ENCODE measurements at places on chromosomes 3 and 15.

- no peak for DNase-seq
These were observed 4.8 kb downstream of the SCN5A start for GRCh38 chr3:38644662-38645053.

- DNase-seq: no peak
These were observed 185.8 kb upstream of the ROBO1 start for GRCh38 chr3:79953591-79954101.

GRCh38 chr3:69107841-69108240 is 14.6 kb downstream of the LMOD3 start:
- DNase-seq: no peak

DNA sequence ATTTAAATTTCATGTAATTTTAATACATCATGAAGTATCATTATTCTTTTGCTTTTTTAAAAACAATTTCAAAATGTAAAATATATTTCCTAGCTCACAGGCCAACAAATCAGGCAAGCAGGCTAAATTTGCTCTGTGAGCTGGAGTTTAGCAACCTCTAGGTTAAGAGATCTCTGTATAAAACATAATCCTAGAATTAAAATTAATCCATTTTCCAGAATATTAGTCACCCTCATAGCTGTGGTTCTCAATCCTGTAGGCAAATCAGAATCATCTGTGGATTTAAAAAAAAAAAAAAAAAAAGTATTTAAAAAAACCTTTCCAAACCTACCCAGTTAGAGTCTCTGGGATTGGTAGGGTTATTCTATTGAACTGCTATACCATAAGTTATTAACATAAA is 209.7 kb downstream of the MINAR1 start:
- DNase-seq: no peak

- DNase-seq: no peak
These were observed 8.8 kb downstream of the BNIP2 start for GRCh38 chr15:59680346-59680745.

DNA sequence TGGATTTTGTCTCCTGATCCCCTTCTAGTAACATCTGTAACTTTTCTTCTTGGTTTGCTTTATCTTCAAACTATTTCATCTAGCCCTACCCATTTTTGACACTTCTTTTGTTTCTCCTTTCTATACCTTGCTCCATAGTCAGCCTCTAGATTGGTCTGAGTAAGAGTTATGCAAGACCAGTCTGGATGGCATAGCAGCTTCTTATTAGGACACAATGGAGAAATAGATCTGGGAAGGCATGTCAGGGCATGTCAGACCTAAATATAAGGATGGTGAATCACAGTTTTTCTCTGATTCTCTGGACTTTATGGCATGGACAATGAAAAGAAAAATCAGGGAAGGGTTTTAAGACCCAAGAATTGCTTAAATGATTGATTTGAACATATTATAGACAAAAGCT is 452.5 kb downstream of the RAP2B start:
- no peak for DNase-seq

- no peak for DNase-seq
These were observed 145.2 kb downstream of the VGLL3 start for GRCh38 chr3:86845726-86846125.

- no peak for DNase-seq
These were observed 33.2 kb upstream of the RPP14 start for GRCh38 chr3:58272891-58273290.

GRCh38 chr15:43268111-43269105 is 1.7 kb upstream of the TGM5 start:
- no peak for DNase-seq

- no peak for DNase-seq
These were observed 145.0 kb downstream of the ATP10A start for GRCh38 chr15:25718169-25718536.

- DNase-seq: no peak
These were observed 294.8 kb downstream of the PLCL2 start for GRCh38 chr3:17179381-17180205.

- no peak for DNase-seq
These were observed 228.0 kb downstream of the MBNL1 start for GRCh38 chr3:152496716-152497115.

DNA sequence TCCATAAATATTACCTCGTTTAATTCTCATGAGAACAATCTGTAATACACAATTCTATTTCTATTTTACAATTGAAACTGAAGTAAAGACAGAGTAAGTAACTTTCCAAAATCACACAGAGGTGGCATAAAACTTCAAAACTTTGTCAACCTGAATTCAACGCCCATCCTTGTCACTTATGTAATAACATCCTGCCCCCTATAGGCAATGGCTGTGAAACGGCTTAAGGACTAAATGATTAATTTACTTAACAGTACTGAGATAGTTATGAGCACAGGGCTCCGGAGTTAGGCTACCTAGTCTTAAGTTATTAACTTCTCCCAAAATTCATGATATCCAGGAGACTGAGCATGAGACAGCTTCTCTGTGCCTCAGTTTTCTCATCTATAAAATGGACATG is 293.1 kb upstream of the CHRM5 start:
- DNase-seq: no peak

- DNase-seq: no peak
These were observed 55.7 kb downstream of the RLBP1 start for GRCh38 chr15:89165677-89166076.

DNA sequence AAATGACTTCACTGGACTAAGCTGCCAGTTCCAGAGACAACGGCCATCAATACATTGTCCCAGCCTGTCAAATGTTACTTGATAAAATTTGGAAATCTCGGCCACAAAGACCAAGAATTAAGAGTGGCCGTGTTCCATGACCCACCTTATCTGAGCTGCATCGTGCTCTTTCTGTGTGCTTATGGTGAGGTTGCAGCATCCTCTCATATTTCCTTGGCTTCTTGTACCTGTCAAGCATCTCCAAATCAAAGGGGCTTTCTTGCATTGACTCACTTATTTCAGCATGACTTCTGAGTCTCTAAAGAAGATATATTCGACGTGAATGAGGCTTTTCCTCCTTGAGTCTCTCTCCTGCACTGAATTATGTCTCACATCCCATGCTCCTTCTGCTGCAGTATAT is 421.7 kb downstream of the MCTP2 start:
- DNase-seq: no peak

- no peak for DNase-seq
These were observed 32.0 kb downstream of the AP4E1 start for GRCh38 chr15:50940506-50940905.

DNA sequence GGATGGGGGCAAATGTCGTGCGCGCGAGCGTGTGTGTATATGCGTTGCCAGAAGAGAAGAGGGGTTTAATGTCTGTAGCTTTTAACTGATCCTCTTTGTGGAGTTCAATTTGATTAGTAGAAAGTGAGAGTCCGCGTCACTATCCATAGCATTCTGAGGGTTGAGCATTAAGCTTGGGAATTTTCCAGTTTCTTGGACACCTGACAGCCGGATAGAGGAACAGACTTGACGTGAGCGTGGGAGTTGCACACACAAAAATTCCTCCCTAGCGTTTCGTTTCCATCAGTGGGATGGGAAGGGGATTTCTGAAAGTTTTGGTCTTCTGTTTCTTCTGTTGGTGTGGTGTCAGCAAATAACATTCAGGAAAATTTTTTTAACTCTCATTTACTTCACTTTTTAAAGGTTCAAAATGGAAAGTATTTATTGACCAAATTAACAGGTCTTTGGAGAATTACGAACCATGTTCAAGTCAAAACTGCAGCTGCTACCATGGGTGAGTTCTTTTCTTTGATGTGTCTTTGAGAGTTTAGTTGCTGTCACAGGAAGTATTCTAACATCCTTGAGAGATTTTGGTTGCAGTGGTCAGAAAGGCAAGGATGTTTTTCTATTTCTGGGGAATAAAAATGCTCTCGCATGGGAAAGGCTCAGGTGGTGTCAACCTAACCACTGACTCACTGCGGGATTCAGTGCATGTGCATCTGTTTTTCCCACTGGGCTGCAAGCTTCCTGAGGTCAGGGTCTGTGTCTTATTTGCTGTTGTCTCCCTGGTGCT is 841 bp downstream of the POGLUT1 start:
- DNase-seq: no peak

DNA sequence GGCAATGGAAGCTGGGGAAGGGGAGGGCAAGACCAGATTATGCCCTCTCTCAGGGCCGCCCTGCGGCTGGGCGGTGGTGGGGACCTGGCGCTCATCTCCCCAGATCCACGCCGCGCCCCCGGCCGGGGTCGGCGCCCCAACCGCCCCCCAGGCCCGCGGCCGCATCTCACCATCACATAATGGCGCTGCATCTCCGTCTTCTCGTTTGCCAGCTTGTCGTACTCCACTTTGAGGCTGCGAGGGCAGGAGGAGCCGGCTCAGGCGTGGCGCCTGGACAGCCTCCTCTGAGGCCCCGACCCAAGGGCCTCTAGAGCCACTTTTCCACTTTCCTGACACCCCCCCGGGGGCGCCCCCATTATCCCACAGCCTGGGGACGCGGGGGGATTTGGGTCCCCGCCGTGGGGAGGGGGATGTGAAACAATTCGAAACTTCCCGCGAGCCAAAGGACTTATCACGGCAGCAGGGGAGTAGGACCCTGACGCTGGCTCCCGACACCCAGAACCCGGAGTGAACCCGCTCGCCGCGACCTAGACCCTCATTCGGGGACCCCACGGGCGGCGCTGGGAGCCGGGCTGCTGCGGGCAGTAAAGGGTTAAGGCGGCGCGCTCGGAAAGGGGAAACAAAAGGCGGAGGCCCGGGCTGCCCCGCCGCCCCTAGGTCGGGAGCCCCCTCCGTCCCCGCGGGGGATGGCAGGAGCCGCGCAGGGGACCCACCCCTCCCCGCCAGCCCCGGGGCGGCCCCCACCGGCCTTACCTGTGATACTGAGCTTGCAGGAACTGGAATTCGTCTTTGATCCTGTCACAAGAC is 2.1 kb downstream of the TLE3 start:
- no peak for DNase-seq

- DNase-seq: no peak
These were observed 686 bp upstream of the P3H2 start for GRCh38 chr3:190121383-190121782.

GRCh38 chr15:25362545-25362944 is 76.3 kb downstream of the UBE3A start:
- DNase-seq: no peak

GRCh38 chr3:41629072-41629471 is 332.8 kb downstream of the ULK4 start:
- DNase-seq: no peak

- DNase-seq: peak; percentile 43
These were observed 19.0 kb downstream of the ANP32A start for GRCh38 chr15:68801572-68802148.
